ENCODE measurements at places on chromosomes 16 and 17.

DNA sequence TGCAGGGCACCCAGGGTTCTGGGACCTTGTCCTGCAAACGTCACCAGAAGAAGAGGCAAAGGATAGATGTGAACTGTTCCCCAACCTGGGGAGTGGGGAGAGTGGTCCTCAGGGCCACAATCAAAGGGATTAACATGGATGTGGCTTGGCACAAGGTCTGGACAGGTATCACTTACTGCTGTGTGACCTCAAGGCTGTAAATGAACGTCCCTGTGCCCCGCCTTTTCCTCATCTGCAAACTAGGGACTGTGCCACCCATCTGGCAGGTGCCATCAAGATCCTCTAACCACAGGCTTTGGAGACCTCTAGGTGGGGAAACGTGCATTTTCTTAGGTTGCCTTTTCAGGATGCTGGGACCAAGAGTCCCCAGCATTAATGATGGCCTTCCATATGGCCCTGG lies 25.1 kb downstream of the SLC5A10 start:
- DNase-seq: no peak

DNA sequence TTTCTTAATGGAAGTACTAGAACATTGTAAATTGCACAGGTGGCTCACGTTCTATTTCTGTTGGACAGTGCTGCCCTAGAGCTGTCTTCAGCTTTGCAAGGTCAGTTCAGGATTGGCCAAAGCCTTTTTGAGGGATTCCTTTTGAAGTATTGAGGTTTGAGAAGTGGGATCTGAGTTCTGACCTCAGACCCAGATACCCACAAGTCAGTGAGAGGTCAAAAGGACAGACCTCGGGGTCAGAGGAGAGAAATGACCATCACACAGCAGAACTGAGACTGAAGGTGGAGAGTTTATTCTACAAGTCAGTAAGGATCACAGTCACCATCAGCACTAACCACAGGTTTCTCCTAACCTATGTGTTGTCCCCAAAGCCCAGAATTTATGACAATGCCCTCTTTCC lies 1.7 kb downstream of the ACSM5 start:
- no peak for DNase-seq

GRCh38 chr16:90009172-90009899 lies 9.9 kb downstream of the DBNDD1 start:
- DNase-seq: no peak

DNA sequence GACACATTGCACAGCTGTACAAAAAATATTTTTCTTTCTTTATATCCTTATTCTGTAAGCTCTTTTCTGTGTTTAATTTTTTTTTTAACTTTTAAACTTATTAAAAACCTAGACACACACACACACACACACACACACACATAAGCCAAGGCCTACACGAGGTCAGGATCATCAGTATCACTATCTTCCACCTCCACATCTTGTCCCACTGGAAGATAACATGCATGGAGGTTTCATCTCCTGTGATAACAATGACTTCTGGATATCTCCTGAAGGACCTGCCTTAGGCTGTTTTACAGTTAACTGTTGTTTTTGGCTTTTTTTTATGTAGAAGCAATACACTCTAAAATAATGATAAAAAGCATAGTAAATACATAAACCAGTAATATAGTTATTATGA lies 71.2 kb downstream of the TNRC6C start:
- DNase-seq: no peak

- DNase-seq: no peak
These were observed 618.8 kb upstream of the CDH11 start for GRCh38 chr16:65740711-65741110.

DNA sequence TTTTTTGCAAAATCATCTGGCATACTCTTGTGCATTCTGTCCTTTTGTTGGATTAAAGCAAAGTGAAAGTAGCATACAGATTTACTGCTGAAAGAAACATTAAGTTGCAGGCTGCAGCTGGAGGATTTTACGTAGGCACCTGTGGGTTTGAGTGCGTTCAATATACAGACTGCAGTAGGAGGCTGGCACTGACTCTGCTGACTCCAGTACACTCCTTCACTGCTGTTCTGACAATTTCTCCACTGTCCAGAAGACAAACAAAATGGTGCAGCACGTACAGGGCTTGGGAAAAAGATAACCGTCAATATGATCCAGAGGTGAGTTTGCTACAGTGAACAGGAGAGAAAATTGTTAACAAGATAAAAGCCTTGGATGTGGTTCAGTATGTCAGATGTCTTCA lies 73.3 kb downstream of the TANC2 start:
- no peak for DNase-seq

DNA sequence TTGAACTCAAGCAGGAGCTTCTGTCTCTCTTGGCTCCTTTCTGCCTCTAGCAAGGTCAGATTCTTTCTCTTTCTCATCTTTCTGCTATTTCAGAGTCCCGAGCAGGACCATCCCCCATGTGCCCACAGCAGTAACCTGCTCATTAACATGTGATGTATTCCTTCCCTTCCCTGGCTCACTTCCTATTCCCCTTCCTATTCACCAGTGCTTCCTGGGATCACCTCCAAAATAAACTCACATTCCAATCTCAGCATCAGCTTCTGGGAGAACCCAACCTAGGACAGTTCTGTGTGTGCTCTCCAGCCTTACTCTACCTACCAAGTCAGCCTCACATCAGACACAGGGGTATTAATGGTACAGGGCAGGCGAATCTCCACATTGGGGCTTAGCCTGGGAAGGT lies 546.4 kb upstream of the SALL1 start:
- peak; percentile 36 for DNase-seq

GRCh38 chr16:12815361-12815760 lies 11.7 kb upstream of the CPPED1 start:
- DNase-seq: no peak

GRCh38 chr17:207775-208174 lies 26.3 kb upstream of the DOC2B start:
- no peak for DNase-seq

DNA sequence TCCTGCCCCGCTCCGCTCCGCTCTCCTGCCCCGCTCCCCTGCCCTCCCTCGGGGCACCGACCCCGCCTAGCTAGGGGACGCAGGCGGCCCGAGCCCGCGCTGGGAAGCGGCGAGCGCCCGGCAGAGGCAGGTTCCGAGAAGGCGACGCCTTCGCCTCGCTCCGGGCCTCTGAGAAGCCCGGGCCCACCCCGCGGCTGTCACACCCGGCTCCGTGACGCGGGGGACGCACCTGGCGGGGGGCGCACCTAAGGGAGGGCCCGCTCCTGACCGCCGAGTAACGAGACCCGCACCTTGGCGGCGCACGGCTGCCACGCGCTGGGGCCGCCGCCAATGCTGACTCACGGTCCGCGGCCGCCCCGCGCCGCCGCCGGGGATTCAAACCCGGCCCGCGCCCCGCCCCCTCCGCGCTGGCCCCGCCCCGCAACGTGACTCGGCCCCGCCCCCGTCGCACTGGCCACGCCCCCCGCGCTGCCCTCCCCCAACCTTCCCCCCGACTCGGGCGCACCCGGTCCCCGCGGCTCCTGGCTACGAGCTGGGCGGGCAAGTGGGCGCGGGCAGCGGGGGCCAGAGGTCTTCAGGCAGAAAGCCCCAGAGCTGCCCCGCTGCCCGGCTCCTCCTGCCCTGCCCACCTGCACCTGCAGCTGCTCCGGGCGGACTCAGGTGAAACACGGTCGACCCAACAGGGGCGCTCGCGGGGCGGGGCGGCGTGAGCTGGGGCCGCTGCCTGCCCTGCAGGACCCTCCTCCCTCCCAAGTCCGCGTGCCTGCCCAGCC lies 27.8 kb downstream of the GNPTG start:
- no peak for DNase-seq

- no peak for DNase-seq
These were observed 8.3 kb downstream of the KLHL36 start for GRCh38 chr16:84656649-84657048.

DNA sequence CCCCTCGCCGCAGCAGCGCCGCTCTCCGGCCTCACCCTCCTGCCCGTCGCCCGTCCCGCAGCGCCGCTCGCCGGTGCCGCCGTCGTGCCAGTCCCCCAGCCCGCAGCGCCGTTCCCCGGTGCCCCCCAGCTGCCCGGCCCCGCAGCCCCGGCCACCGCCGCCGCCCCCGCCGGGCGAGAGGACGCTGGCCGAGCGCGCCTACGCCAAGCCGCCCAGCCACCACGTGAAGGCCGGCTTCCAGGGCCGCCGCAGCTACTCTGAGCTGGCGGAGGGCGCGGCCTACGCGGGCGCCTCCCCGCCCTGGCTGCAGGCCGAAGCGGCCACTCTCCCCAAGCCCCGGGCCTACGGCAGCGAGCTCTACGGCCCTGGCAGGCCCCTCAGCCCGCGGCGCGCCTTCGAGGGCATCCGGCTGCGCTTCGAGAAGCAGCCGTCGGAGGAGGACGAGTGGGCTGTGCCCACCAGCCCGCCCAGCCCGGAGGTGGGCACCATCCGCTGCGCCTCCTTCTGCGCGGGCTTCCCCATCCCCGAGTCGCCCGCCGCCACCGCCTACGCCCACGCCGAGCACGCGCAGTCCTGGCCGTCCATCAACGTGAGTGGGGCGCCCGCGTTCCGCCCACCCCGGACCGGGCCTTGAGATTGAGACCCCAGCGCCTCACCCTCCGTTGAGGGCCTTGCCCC lies 15.0 kb downstream of the TBKBP1 start:
- DNase-seq: no peak

GRCh38 chr17:3692346-3692745 lies 3.6 kb downstream of the P2RX5 start:
- DNase-seq: no peak

- DNase-seq: no peak
These were observed 183.5 kb downstream of the KCNJ2 start for GRCh38 chr17:70352834-70353233.

DNA sequence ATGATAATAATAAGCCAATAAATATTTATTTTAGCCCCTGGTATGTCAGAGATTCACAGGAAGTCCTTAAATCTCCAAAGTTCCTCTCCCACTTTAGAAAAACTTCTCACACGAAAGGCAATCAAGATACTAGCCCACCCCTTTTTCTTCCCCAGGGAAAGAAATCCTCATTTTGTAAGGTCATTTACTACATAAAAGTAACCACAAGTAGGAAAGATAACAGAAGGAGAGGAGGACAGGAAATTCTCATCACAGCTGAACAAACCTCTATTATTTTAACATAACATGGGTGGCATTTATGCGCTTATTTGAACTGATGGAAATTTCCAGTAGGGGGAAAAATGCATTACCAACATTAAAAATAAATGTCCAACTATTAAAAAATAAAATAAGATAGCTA lies 3.4 kb downstream of the FAM222B start:
- DNase-seq: no peak

- DNase-seq: no peak
These were observed 158.3 kb upstream of the PLCG2 start for GRCh38 chr16:81620796-81621195.

- no peak for DNase-seq
These were observed 395.8 kb upstream of the MAF start for GRCh38 chr16:79996321-79996720.

- DNase-seq: no peak
These were observed 48.3 kb downstream of the SDK2 start for GRCh38 chr17:73595931-73596330.

DNA sequence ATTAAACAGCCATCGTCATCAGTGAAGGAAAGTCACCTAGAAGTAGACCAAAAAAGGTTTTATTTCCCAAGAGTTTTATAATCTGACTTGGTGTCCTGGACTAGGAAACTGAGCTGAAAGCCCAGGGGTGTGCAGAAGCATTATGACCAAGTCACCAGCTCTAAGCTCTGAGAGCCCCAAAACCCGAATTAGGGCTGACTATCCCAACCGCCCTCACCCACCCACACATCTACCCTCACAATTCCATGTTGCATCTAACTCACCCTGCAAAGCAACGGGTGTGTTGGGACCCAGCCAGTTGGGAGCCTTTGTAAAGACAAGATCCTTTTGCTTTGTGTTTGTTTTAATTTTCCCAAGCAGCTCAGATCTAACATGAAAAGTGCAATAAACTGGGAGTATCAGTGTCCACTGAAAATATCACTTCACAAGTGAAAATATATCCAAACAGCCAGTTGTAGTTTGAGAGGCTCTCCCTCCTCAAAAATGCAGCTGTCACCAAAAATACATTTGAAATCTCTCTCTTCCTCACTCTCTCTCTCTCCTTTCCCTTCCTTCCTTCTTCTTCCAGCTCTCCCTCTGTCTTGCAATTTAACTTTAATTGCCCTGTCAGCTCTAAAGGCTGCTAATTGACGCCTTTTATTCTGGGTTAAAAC lies 16.2 kb upstream of the NOG start:
- DNase-seq: no peak

- DNase-seq: no peak
These were observed 24.6 kb downstream of the COPRS start for GRCh38 chr17:31834448-31834847.

GRCh38 chr16:31357324-31358109 lies 2.5 kb downstream of the ITGAX start:
- DNase-seq: no peak

Data from astrocyte of the cerebellum (primary cell).